Stimulated activated CD4-positive, alpha-beta T cell treated with anti-CD3 and anti-CD28 coated beads, Interleukin-2, amount 100 ng/mL, for 4 hours (primary cell): ENCODE measurements at places on chromosomes 5 and 9.

DNA sequence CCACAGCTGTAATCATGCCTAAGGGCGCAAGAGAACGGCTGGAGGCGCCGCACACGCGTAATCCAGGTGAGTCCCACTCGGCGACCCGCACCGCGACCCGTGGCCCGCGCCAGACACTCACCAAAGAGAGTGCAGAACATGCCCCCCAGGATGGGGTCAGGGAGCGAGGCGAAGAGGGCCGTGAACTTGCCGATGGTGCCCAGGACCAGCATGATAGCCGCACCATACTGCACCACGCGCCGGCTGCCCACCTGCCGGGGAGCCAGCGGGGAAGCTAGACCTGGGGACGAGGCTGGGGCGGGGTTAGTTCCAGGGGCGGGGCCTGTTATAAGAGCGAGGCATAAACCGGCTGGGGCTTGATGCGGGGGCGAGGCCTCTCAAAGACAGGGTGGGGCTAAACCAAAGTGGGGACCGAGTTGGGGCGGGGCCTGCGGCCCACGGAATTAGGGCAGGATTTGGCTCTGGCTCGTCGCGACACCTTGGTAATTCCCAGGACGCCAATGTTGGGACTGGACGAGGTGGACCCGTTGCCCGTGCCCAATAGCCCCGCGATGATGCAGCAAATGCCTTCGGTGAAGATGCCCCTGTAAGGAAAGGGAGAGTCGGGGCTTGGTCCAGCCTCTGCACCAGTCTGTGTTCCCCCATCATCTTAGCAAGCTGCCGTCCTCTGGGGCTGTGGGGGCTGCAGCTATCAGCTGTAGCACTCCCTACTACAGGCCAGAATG lies 4.8 kb downstream of the SLC23A1 start:
- DNase-seq = no peak

DNA sequence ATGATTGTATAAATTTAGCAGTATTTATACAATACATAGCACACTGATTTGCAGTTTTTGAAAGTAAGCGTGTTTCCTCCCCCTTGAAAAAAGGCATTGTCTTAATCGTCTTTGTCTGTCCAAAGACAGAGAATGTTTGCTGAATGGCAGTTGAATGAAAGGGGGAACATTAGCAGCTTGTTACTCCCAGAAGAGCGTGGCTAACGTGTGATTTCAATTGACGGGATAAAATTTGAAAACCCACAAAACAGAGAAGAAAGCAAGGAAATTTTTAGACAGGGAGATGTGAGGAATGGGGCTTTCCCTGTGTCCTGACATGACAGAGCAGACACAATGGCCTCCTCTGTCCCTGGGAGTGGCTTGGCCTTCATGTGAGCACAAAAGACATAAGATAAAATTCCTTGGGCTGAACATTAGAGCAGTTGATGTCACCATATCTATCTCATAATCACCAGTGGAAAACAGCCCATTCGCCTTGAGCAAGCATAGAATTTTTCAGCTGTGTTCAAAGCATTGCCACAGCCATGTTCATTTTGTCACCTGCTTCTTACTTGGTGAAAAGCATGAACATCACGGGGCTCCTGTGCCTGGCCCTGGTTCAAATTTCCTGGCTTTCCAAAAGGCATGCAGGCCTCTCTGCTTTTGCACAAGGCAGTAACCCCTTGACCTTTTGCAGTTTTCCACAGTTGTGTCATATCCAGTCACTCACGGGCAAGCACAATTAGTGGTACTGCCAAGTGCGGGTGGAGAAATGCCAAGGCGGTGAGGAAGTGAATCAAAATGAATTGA lies 126.9 kb downstream of the TLE1 start:
- no peak for DNase-seq

- no peak for DNase-seq
These were observed 10.1 kb upstream of the ZNF484 start for GRCh38 chr9:92887880-92888338.

DNA sequence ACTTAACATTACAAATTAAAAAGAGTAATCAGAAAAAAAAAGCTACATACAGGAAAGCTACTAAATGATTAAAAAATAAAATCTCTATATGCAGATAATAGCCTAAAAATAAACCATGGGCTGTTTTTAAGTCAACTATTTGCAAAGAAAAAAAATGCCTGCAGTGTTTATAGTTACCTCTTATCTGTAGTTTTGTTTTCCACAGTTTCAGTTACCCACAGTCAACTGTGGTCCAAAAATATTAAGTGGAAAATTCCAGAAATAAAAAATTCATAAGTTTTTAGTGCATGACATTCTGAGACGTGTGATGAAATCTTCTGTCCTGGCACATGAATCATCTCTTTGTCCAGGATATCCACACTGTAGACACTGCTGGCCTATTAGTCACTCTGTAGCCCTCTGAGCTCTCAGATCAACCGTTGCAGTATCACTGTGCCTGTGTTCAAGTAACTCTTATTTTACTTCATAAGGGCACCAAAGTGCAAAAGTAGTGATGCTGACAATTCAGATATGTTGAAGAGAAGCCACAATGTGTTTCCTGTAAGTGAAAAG lies 59.2 kb downstream of the PRELID2 start:
- no peak for DNase-seq

DNA sequence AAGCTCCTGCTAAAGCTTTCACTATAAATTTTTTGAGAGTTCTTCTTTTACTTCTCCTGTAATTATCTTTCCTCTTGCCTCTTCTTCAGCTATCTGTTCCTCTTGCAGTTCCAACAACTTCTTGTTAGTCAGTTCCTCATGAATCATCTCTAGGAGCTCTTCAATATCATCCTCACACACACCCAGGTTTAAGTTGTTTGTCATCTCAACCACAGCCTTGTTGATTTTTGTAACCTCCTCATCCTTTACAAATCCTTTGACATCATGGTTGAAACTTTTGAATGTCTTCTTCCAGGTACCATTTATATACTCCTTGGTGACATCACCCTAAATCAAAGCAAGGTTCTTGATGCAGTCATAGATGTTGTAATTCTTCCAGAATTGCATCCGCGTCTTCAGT lies 106.3 kb upstream of the MAMDC2 start:
- no peak for DNase-seq

DNA sequence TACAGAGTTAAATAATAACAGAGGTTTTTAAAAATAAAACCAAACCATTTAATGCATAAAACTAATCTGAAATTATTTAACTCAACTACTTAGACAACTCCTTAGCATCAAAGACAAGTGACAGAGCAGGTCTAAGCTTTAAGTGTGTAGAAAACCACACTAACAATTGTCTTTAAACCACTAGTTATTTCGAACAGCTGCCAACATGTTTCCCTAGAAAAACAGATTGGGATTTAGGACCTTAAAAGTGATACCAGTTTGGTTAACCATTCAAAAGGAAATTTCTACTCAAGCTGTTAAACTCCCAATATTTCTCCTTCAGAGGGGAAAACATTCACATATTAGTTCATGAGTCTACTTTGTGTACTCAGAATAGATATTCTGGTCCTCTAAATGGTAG lies 208.7 kb downstream of the BNC2 start:
- no peak for DNase-seq

DNA sequence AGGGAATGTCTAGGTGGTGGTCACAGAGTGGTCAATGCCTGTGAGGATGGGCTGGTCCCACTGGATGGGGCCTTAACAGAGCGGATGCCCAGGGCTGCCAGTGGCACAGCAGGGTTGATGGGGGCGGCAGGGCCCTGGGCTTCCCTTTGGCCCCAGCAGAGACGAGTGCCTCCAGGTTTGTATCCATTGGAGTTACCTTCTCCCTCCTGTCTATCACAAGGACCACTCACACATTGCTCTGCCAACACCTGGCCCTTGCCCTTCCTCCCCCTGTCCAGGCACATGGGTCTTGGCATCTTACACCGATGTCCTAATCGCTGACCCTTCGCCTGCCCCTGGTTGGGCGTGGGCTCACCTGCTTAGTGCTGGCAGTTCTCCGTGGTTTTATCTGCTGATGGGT lies 26.2 kb upstream of the IRX4 start:
- no peak for DNase-seq

DNA sequence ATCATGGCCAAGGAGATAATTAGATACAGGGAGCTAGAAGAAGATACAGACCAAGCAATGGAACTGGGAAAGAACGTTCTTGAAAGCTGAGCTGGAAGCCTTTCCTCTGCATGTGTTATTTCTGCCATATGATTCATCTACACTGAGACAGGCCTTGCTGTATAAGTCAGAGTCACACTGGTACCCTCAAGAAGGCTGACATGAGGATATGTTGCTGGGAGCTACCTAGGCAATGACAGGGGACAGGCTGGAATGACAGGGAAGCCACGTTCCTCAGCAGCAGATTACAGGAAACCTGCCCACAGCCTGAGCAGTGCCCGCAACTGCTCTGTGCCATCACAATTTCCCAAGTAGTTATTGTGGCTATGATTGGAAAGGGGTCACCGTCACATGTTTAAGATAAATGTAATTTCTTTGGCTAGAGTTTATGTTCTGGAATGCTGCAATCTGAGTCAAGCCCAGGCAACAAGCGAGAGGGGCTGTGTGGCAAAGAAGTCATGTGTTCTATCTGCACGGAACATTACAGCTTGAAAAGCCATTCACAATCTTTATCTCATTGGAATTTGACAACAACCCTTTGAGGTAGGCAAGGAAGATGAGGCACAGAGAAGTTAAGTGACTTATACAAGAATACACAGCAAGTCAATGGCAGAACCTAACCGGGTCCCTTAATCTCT lies 108.2 kb downstream of the TTLL11 start:
- DNase-seq = no peak

GRCh38 chr5:150481972-150482406 lies 25.9 kb upstream of the NDST1 start:
- DNase-seq = no peak

DNA sequence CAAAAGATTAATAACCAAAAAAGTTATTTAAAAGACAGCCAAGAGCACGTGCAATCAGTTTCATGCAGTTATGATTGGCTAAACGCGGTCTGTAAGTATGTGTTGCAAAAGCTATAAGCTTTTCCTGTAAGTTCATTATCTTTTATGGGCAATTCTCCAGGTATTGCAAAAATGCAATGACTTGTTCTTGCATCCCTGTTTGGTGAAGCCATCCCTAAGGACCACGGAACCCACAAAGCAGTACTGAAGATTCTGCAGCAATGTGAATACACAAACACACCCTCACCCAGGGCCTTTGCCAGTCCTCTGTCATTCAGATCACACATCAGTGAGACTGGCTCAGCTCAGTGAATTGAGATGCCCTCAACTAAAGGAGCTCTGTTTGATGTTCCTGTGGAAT lies 11.4 kb downstream of the GCNT4 start:
- no peak for DNase-seq

- DNase-seq = no peak
These were observed 282.8 kb upstream of the C9orf72 start for GRCh38 chr9:27856054-27856453.

DNA sequence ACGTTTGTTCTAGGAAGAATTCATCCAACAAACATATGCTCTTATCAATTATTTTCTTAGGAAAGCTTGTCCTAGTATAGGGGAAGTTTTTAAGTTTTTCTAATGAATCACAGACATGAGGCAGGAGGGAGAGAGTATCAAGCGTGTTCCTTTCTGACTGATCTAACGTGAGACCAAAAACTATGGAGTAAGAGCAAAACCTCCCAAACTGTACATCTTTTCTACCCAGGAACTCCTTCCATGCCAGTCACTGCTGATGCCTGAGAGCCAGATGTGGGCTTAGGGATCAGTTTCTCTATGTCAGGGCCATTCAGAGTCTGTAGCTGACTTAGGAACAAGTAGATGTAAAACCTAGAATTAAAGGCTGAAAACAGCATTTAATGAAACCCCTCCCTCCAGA lies 51.7 kb upstream of the NFIB start:
- no peak for DNase-seq

DNA sequence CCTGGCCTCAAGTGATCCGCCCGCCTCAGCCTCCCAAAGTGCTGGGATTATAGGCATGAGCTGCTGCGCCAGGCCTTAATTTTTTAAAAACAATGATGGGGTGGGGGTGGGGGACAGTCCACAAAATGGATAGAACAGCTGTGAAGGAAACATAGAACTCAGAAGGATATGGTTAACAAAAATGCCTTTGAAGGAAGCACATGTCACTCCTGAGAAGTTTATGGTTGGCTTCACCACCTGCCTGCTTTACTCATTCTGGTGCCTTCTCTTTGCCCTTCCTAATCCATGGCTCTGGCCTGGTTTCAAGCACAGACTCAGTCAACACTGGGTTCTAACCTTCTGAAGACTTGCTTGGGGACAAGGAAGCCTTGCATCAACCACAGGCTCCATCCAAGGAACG lies 10.3 kb downstream of the BAG1 start:
- no peak for DNase-seq

DNA sequence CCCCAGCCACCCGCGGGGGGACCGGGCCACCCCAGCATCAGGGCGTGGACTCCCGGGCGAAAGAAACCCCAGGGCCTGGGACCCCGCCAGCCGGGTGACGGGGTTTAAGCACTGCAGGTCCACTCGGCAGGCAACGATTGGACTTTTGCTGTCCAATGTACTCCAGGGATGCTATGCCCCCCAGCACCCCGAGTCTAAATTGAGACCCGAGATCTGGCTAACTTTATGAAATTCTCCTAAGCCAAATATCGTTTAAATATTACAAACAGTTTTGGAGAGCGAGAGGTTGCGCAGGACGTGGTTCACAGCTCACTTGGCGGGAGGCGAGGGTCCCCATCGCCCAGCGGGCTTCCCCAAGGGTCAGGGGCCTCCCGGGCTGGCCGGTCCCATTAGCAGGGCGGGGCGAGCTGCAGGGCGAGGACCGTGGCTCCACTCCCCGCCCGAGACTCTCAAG lies 384 bp upstream of the MRPS2 start:
- DNase-seq = no peak
